ENCODE measurements at places on chromosomes 4 and X.

DNA sequence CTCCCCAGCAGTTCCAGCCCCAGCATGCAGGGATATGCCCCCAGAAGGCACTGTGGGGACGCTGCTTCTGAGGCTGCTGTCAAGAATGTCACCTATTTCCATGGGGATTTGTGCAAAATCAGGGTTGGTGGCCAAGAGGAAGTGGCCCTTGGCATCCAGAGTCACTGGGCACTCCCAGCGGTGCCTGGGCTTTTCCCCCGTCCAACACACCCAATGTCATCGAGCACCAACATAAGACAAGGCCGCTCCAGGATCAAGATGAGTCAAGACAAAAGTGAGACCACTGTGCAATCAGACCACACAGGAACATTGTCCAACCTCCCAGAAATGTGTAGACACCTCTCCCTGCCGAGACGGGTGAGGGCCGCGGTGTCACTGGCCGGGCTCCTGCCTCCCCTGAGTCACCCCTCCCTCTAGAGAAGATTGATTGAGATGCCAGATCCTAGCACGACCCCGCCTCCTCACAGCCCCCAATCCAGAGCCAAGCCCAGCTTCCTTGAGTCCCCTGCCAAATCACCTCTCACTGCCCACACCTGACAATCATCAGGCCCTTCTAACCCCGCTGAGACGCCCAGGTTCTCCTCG is 194.3 kb downstream of the AFAP1 start:
- no peak for DNase-seq

DNA sequence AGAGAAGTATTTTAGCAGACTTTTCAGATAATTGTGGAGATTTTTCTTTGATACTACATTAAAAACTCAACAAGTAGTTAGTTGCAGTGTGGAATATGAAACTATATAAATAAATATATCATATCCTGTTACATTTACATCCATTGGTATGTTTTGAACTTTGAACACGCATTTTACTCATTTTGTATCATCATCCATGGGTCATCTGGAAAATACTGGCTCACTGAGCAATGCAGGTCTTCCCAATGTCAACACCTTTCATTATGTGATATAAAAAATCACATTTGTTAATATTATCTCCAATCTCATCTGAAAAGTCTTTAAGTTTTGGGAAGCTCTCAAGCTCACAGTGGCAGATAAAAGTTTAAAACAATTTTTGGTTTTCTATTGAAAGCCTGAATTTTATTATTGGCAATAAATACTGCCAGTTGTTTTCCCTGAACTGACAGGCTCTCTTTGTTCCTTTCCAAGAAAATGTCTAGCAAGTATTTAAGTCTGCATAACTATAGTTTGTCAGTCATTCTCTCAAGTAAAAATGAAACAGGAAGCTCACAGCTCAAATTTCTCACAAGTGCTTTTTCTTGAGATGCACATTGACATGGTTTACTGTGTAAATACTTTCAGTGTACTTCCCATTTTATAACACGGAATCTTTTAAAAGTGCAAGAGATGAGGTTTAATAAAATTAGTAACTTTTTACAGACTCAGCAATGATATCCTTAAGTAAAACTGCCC is 183.5 kb upstream of the GPC4 start:
- no peak for DNase-seq

- peak; percentile 52 for DNase-seq
Measured at GRCh38 chrX:139932073-139932900, 566 bp downstream of the ATP11C start.

DNA sequence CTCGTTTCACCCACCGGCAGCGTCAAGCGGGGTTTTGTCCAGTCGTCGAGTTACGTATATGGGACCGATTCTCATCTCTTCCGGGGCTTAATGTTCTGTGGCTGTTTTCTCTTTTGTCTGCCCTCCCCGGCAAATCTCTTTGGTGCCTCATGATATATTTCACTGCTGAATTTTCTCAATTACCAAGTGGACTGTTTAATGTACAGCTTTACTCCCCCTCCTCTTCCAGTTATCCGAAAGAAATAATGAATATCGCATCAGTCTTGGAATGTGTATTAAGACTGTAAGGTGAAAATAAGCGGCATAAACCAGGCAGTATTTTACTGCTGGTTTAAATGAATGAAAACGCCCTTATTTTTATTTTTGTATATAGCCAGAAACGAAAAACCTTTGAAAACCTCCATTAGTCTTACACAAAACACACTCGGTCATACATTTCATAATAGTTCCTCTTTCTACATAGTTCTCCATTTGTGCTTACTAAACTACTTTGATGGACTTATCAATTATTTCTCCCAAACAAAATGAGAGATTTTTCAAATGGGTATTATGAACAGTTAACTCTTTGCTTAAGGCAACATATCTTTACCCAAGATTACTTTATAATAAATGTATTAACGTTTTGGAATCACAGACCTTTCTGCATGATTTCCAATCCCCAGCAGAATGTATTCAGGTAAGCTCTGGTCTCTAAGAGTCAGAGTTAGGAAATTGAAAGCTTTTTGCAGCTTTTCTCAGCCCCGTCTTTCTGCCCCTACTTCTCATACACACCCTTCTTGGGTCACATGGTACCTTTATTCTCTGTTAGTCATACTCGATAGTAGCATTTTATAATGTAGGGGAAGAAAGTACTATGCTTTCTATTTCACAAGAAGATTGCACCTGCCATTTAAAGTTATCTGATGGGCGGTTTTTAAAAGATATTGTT is 979 bp downstream of the RP2 start:
- no peak for DNase-seq

DNA sequence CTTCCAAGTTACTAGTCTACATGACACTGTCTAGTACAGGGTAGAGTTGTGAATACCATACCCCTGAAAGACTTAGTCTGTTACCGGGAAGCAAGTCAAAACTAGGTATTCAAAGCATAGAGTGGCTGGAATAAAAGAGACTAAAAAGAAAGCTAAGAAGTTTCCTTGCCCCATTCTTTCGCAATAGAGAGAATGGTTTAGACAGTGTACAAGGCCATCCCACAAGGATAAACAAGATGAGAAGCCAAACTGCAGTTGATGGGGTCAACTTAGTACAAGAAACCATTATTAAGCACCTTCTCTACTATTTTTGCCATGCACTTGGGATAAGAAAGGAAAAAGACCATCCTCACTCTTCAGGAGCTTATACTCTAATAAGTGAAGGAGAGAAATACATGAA is 30.3 kb downstream of the AMMECR1 start:
- no peak for DNase-seq

DNA sequence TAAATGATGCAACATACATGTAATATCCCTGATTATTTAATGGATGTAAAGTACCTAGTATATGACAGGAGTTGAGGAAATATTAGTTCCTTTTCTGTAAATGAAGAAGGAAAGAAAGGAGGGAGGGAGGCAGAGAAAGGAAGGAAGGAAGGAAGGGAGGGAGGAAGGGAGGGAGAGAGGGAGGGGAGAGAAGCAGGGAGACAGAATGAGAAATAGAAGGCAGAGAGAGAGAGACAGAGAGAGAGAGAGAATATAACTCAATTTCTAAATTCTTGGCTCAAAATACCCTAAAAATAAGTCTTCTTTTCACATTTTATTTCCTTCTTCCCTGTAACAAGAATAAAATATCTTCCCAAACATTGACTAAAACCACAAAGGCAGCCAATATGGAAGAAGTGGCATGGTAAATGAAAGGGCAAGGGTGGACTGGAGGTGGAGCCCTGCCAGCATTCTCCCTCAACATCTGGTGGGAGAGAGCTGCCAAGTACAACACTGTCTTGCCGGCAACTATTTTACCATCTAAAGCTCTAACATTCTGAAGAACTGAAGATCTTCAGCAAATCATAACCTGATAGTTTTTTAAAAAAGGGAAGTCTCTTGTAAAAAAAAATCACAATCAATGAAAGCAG is 245.1 kb downstream of the PPP3CA start:
- peak; percentile 84 for DNase-seq

DNA sequence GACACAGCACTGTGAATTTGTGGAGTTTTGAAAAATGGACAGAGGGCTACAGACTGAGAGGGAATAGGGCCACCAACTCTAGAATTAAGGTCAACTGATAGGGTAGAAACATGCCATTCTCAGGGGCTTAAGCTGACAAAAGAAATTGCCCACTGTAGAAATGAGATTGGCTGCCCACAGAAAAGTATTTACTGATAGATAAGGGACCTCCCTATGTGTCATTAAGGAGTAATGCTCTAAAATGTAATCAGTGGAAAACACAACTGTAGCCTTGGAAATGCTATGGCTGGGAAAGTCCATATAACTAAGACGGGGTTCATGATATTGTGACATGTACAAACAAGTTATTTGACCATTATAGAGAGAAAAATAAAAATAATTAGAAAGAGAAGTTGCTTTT is 4.6 kb downstream of the RTL9 start:
- DNase-seq = no peak

- DNase-seq = no peak
Measured at GRCh38 chr4:154577324-154577723, 13.2 kb downstream of the FGA start.

DNA sequence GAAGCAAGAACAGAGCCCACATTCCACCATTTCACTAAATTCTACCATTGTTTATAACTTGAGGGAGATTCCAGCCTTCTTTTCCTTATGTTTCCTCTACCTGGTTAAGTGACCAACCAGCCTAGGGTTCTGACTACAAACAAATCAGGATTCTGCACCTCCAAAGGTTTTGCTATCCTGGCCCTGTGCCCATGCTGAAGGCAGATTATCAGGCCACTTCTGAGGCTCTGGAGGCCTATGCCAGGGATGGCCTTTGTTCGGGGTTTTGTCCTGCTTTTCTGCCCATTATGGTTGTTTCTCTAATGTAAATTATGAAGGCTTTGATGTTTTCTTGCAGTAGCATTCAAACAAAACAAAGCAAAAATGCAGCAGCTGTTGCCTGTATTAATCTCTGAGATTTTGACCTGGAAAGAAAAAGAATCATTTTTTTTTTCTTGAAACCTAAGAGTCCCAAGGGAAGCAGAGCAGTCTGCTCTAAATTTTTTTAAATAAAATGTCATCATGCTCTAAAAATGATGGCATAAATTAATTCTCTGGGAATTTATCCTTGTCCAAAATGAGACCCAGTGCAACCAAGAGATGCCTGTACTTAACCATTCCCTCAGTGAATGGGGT is 55.6 kb downstream of the RNF150 start:
- DNase-seq = no peak

- DNase-seq = no peak
Measured at GRCh38 chr4:38189445-38189844, 229.2 kb downstream of the PTTG2 start.

- DNase-seq = no peak
Measured at GRCh38 chrX:38943120-38943519, 141.9 kb downstream of the MID1IP1 start.

GRCh38 chr4:187996502-187997177 is 1.1 kb downstream of the ZFP42 start:
- DNase-seq = no peak

- peak; percentile 35 for DNase-seq
Measured at GRCh38 chrX:103063918-103064434, at the start of gene BEX1. BEX1 (minus strand) TSS chrX:103064171; CDS start chrX:103063274, 897 bp downstream.

GRCh38 chrX:129842510-129843208 is 1.0 kb downstream of the ZDHHC9 start:
- DNase-seq = no peak

DNA sequence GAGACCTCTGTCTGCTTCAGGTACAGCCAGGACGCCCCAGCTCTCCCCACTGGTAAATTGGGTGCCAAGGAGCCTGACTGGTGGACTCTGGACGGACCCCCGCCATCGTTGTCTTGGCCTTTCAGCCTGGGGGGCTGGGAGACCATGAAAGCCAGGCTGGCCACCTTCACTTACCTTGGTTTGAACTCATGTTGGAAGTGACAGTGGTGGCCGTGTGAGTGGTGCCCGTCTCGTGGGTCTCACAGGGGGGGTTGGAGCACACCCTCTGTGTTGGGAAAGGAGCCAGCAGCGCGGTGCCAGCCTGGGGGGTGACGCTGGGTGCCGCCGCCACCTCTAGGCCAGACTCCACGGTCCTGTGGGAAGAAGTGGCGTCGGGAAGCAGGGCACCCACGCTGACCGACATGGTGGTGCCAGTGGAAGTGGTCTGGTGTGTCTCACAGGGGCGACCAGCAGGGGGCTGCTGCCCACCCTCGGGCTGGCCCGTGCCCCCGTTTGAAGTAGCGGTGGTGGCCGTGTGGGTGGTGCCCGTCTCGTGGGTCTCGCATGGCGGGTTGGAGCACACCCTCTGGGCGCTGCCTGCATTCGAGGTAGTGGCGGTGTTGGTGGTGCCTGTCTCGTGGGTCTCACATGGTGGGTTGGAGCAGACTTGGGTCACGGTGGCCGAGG is 9.6 kb upstream of the RENBP start:
- no peak for DNase-seq

GRCh38 chrX:106742193-106742592 is 15.7 kb downstream of the RNF128 start:
- DNase-seq = no peak

DNA sequence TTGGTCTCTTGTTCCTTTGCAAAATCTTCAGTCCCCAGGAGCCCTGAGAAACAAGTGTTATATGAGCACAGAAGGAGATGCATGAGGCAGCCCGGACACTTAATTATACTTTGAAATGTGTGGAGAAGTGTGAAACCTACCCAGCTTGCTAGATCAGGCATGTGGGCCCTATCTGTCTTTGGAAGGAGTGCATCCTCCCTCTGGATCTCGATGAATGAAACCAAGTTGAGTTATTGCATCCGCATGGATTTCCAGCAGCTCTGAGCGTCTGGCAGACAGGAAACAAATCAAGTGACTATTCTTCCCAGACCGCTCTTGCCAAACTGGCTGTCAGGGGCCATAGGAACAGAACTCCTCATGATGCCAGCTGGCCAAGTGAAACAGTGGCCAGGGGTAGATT is 19.6 kb upstream of the SOWAHD start:
- DNase-seq = no peak

GRCh38 chr4:107683873-107684272 is 36.2 kb downstream of the PAPSS1 start:
- no peak for DNase-seq

GRCh38 chrX:151878574-151878973 is 34.1 kb upstream of the MAGEA4 start:
- DNase-seq = no peak

- DNase-seq = no peak
Measured at GRCh38 chr4:94801016-94801415, 43.3 kb downstream of the BMPR1B start.
